ENCODE measurements at places on chromosomes 12 and 14.

- no peak for DNase-seq
These were observed 518.6 kb downstream of the VRK1 start for GRCh38 chr14:97315790-97316189.

GRCh38 chr12:7282844-7283243 lies 21.0 kb upstream of the ACSM4 start:
- no peak for DNase-seq

- DNase-seq = no peak
These were observed 8.9 kb downstream of the HVCN1 start for GRCh38 chr12:110680032-110680431.

DNA sequence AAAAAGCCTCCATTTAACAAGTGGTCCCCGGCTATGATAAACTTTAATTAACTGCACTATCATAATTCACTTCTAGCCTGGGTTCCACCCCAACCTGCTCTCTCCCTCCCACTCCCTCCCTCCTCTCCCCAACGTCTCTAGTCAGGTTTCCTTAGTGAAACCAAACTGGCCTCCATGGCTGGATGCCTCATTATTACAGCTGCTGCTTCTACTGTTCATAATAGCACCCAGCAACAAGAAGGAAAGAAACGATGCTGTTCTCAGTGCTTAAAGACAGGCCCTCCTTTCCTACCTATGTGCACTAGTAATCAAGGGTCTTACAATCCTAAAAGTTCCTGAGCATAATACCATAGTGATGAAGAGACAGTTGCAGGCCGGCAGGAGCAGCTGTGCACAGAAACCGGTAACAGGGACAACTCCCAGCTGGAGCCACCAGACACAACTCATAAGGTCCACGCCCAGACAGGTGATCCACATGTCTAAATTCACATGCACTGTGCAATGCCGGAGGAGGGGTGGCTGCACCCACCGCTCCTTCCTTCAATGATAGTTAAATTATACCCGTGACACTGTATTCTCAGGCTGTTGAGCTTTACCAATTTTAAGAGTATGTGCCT lies 6.2 kb downstream of the IRF2BPL start:
- DNase-seq = no peak

- no peak for DNase-seq
These were observed 49.2 kb upstream of the PPP1R12A start for GRCh38 chr12:79983986-79984620.

GRCh38 chr12:116066381-116067230 lies 210.9 kb downstream of the MED13L start:
- peak; percentile 26 for DNase-seq

- no peak for DNase-seq
These were observed 70.6 kb upstream of the DYNC1H1 start for GRCh38 chr14:101893759-101894158.

- DNase-seq = no peak
These were observed 65.4 kb downstream of the CLMN start for GRCh38 chr14:95254288-95254687.

DNA sequence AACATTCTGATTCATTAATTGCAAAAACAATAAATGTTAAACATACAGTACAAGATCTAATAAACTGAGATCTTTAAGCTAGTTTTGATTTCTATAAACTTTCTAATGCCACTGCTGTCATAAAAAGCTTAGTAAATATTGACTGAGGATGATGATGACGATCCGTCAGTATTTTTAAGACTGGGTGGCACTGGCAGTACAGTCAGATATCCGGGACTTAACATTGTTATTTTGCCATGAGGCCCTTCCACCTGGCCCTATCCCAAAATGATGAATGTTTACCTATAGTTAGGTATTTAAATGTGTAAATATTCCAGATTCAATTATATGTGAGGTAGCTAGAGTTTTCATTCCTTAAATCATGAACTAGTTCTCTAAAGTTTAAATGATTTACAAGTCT lies 158.5 kb downstream of the FOXA1 start:
- DNase-seq = no peak

DNA sequence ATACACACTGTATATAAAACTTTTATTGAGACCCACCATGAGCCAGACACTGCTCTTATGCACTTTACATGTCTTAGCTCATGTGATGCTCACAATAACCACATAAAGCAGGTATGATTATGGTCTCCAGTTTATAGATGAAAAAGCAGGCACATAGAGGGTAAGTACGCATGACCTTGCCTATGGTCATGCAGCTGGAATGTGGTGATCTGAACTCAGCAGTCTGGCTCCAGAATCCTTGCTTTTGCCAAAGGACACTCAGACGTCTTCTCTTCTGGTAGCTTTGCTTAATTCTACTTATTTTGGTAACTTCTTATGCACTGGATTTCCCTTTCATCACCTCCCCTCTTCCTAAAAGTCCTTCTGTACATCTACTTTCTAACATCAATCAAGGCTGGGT lies 103.3 kb upstream of the CRY1 start:
- no peak for DNase-seq

- no peak for DNase-seq
These were observed 119.0 kb upstream of the RASSF8 start for GRCh38 chr12:25839470-25839869.

Measured in NCI-H1048 (cell line).